ENCODE measurements at places on chromosomes 2 and 18.
A peak's percentile ranks its signal among the peaks of the same experiment; 100 is the strongest.

GRCh38 chr18:55084550-55084949, 125.3 kb upstream of the CCDC68 start:
- DNase-seq, result no peak

GRCh38 chr18:40447820-40448219, 1507.2 kb upstream of the PIK3C3 start:
- no peak for DNase-seq

DNA sequence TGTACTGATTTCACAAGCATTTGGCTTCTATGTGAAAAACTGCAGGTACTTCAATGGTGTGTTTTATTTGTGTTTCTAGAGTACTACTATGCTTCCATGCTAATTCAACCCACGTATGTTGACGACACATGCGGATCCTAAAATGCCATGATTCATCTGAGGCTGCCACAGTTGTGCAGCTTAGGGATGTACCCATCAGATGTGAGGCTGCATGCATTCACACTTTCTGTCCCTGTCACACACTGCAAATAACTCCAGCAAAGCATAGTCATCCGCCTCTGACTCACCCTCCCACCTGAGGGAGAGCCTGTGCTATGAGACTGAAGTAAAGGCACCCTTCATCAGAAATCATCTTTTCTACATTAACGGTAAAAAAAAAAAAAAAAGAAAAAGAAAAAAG, 22.1 kb upstream of the SERTAD2 start:
- no peak for DNase-seq

GRCh38 chr2:170396799-170397459, 219.0 kb downstream of the MYO3B start:
- no peak for DNase-seq

DNA sequence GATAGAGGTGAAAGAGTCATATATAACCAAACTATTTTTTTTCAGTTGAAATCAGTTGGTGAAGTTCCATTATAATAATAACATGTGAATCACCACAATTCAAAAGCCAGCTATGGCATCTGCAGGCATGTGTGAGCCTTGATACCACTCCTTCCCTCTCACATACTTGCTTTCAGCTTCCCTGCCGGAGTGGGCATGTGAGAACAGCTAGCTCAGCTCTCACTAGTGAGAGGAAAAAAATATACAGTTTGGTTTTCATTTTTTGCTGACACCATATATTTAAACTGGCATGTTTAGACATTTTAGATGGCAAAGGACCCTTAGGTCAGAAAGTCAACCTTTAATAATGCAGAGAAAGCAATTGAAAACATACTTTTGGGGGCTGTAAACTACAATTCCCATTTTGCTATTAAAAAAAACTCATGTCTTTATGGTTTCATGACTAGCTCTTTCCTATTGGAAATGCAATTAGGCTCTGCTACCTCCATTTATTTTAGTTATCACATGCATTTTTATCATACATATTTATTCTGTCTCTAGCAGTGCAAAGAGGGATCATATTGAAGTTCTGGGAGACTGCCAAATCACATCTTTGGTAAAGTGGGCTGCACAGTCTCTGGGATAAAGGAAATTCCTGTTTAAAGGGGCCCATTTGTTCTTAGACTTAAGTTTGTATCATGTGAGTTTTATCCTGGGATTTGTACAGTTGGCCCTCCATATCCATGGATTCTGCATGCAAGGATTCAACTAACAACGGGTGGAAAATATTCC, 33.2 kb upstream of the SLC40A1 start:
- no peak for DNase-seq

DNA sequence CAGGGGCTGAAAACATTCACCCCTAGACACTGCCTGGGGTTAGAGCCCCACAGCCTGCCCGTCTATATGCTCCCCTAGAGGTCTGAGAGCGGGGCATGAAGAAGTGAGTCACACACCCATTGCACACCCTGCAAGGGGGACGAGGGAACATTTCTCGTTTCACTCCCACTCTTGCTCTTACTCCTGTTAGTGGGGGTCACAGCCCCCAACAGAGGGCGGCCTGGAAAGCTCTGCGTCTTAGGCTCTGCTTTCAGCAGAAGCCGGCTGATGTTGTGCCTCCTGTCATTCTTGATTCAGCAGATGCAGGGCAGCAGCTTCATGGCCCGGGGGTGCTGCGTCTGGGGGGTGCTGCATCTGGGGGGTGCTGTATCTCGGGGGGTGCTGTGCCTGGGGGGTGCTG, 141.3 kb downstream of the ASB1 start:
- no peak for DNase-seq

GRCh38 chr2:212727751-212728150, 189.1 kb upstream of the ERBB4 start:
- peak; percentile 13 for DNase-seq

- DNase-seq, result no peak
Observed at GRCh38 chr18:45423659-45424058, 191.6 kb upstream of the SLC14A2 start.

DNA sequence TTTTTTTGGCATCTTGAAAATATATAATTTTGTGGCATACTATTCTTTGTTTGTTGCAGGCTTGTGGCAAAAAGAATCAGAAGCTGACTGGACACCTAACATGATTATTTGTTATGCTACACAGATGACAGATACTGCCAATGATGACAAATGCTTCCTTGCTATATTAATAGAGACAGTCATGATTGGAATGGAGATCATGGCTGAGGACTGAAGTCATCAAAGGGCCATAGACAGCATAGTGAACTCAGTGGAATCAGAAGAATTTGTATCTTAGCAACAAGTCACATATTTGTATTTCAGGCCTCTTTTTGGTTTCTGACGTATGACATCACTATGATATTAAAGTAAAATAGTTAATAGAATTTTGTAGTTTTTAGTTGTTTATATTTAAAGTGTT, 1003.8 kb upstream of the DDX18 start:
- DNase-seq, result no peak

GRCh38 chr2:14140009-14140550, 492.4 kb upstream of the LRATD1 start:
- DNase-seq, result no peak

- no peak for DNase-seq
Observed at GRCh38 chr2:12131975-12132374, 385.5 kb downstream of the LPIN1 start.

- no peak for DNase-seq
Observed at GRCh38 chr18:22731398-22731797, 201.7 kb upstream of the RBBP8 start.

GRCh38 chr2:170504810-170505145, 210.4 kb upstream of the SP5 start:
- no peak for DNase-seq

GRCh38 chr2:61017556-61018317, at the start of the genes PEX13 and PUS10:
PEX13 (plus strand) TSS chr2:61017720; CDS start chr2:61017760, 40 bp downstream.
PUS10 (minus strand) TSS chr2:61018255; CDS start chr2:61011890, 6,365 bp downstream.
- DNase-seq, result peak; percentile 78

- no peak for DNase-seq
Observed at GRCh38 chr18:10289251-10289650, 165.2 kb upstream of the APCDD1 start.
